ENCODE measurements at places on chromosomes 2 and 18.

DNA sequence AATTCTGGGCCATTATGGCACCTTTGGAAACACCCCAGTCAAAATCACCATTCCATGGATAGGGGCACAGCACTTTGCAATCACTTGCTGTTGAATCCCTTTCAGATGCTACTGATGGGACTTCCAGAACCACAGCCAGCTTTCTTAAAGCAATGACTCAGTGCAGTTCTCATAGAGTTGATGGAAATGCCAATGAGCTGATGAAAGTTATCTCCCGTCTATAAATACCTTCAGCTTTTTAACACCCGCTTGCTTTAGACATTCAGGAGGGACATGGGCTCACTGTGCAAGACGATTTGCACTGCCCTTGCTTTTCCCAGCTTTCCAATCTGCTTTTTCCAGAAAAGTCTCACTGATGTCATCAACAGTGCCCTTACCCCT, 66.7 kb upstream of the RPL31 start:
- DNase-seq, result no peak

GRCh38 chr2:108267101-108267500, 21.6 kb upstream of the SULT1C2 start:
- no peak for DNase-seq

DNA sequence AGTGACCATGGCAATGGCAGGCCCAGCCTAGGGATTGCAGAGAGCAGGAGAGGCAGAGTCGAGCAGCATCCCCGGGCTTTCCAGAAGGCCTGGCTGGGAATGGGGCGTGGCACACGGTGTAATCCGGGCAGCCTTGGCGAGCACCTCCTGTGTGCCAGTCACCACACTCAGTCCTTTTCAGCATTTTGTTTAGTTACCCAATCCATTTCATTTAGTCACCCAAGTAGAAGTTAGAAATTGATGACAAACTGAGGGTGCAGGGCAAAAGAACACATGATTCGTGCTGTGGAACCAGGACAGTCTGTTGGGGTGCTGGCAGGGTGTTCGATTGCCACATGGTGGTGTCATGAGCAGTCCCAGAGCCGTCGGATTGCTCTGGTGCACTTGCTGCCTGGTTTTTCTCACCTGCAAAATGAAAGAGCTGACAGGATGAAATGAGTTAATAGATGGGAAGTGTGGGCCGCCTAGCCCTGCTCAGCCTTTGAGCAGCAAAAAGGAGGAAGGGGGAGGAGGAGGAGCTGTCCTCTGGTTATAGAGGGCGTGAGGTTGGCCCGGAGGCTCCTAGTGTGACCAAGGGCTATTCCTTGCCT, 299.4 kb downstream of the AGAP1 start:
- peak; percentile 45 for DNase-seq

- DNase-seq, result peak; percentile 29
These were observed 1.6 kb downstream of the GALNT13 start for GRCh38 chr2:153873052-153874048.

DNA sequence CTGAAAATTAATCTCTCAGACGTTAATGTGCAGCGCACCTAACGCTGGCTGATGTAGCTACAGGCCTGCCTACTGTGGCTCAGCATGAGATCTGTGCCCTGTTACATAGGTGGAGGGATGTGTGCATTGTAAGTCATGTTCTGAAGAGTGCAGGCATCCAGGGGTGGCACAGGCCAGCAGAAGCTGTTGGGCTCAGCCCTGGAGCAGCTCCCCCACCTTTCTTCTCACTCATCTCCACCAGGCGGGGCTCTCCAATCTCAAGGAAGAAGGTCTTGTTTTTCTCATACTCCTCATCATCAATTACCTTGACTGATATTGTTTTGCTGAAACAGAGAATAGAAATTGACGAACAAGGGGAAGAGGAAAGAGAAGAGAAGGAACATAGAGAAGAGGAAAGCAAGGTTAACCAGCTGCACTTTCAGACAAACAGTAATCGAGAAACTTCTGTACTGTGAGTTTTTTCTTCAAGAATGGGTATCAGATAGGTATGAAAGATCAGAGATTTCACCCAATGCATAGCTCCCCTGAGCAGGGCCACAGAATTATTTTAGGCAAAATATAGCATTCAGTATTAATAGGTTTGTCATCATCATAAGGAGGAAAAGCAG, 273.6 kb downstream of the SLC8A1 start:
- DNase-seq, result no peak

DNA sequence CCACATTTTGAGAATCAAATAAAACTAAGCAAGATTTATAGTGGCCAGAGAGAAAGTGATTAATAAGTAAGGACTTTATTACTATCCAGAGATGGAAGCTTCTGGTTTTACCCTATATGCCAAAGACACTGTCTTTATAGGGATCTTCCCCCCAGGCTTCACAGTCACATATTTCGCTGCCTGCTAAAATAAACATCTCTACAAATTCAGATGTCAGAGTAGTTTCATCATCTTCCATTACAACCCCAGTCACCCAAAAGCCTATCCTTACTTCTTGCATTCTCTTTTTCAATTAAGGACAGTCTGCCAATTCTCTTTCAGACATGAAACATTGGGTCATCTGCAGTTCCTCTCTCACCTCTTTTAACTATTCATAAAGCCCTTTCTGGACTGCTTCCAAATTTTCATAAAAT, 28.3 kb downstream of the CREB1 start:
- no peak for DNase-seq
